Tibial nerve (tissue), 4 donors: ENCODE measurements at places on chromosomes 7 and 10. TPM values are rescaled to one million over a fixed set of nuclear protein-coding genes. Genes with fewer than 3 reads are reported as not detected.

DNA sequence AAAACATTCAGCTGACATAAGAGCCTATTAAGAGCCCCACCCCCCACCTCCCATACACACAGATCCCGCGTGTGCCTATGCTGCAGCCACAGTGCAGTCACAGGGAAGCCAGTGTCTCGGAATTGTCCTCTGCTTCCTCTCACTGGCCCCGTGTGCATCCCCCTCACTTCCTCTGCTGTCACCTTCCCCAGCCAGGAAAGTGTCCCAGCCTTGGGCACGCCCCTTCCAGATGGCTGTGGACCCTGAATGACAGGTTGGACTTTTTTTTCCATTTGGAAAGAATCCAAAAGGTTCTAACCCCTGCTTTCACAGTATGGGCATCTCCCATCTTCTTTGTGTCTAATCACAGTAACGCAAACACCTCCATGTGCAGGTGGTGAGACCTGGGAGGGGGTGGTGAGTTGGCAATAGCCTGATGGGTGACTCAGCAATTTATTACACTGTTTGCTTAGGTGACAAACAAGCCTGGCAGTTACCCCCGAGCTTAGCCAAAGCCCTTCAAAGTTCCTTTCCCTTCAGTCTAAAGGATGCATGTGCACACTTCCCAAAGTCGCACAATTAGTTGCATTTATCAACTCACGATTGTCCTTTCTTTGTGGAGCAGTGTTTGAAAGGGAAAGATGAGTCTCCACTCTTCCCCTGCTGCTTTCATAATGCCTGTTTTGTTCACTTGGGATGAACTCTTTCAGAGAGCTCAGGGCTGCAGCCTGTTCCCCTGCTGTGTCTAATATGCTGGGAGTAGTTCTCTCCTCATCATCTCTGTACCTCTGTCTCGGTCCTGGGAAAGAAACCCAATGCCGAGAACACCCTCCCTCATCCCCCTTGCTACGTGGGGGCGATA lies 67.5 kb upstream of the EFCAB10 start:
- no peaks in the 10 kb centered on the region for H3K27me3 ChIP-seq
- H3K36me3 ChIP-seq: peaks cover 18% of the 10 kb centered on the region
- DNase-seq: no peak
- H3K4me3 ChIP-seq: no peak overlapping the region

GRCh38 chr7:73895626-73896025 lies 34.7 kb downstream of the TMEM270 start:
- H3K27me3 ChIP-seq: no peaks in the 10 kb centered on the region
- peaks cover 44% of the 10 kb centered on the region for H3K4me1 ChIP-seq
- no peak for DNase-seq
- H3K36me3 ChIP-seq: no peaks in the 10 kb centered on the region

DNA sequence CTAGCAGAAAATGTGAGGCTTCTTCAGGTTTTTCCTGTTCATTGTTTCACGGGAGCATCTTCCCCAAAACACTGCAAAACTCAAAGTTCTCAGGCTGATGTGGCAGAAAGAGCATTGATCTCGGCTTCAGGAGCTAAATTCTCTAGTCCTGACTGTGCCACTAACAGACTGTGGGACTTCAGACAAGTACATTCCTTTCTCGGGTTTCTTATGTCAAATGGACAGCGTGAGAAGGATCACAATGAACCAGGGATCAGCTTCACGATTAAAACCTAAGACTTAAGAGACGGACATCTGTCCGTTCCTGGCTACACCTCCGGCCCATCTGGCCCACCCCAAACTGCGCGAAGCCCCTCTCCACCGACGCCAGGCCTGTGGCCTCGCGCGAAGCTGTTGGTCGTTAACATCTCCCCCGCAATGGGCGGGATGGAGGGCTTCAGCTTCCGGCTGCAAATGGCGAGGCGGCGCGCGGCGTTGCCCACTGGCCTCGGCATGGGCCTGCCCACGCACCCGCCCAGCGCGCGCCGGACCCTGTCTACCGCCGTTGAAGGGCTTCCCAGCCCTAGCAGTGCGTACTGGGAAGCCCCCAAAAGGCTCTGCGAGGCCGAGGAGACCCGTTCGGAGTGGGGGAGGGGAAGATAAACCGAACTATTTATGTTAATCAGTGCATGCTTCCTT lies 549 bp upstream of the DDX50 start:
- no peaks in the 10 kb centered on the region for H3K27me3 ChIP-seq
- peaks cover 44% of the 10 kb centered on the region for H3K4me1 ChIP-seq
- no peaks in the 10 kb centered on the region for H3K36me3 ChIP-seq

GRCh38 chr7:18004372-18004771 lies 23.3 kb downstream of the PRPS1L1 start:
- no peak for DNase-seq
- H3K27ac ChIP-seq: no peak overlapping the region
- no peaks in the 10 kb centered on the region for H3K4me1 ChIP-seq
- no peaks in the 10 kb centered on the region for H3K27me3 ChIP-seq
- no peaks in the 10 kb centered on the region for H3K36me3 ChIP-seq

DNA sequence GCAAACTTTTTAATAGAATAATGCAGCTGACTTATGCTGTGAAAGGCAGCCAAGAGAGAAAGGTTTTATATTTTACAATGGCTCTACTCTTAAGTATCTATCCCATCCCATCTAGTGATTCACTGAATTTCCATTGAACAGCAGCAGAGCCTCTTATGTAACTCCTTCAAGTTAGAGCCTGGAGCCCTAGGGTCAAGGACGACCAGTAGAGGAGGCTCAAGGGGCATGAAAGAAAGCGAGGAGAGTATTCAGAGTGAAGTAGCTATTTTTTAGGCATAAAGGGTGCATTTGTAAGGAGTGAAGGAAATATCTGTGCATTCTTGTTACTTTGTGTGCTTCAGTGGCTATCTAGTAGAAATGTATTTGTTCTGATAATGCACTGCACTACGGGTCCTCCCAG lies 180.2 kb upstream of the TPK1 start:
- no peak overlapping the region for H3K27ac ChIP-seq
- H3K36me3 ChIP-seq: no peaks in the 10 kb centered on the region
- H3K27me3 ChIP-seq: no peaks in the 10 kb centered on the region
- no peaks in the 10 kb centered on the region for H3K4me1 ChIP-seq
- DNase-seq: no peak

The SPDYE2 gene
- not detected for total RNA-seq
